Lower lobe of right lung (tissue), 2 donors: ENCODE measurements at places on chromosomes 16 and 17.

DNA sequence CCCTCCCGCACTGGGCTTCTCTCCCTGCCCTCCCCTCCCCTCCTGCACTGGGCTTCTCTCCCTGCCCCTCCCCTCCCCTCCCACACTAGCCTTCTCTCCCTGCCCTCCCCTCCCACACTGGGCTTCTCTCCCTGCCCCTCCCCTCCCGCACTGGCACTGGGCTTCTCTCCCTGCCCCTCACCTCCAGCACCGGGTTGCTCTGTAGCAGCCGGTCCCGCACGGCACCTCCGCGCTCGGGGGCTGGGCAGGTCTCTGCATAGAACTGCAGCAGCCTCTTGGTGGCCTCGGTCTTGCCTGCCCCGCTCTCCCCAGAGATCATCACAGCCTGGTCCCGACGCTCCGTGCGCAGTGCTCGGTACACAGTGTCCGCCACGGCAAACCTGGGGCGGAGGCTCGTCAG lies 9.8 kb downstream of the MYO1C start:
- no peak for DNase-seq

GRCh38 chr17:45230410-45230786 lies 8.7 kb downstream of the FMNL1 start:
- no peak for DNase-seq

- no peak for DNase-seq
Observed at GRCh38 chr16:3857189-3858043, 23.1 kb downstream of the CREBBP start.

GRCh38 chr16:75495076-75495674 lies at the start of gene CHST6:
Gene CHST6 (minus strand): TSS chr16:75495441. CDS start chr16:75479828, 15,613 bp downstream.
- no peak for DNase-seq

- DNase-seq: no peak
Observed at GRCh38 chr17:44827863-44828262, 2.2 kb downstream of the GJC1 start.

GRCh38 chr16:80500961-80501525 lies 39.8 kb upstream of the DYNLRB2 start:
- DNase-seq: no peak

- no peak for DNase-seq
Observed at GRCh38 chr16:27786923-27787625, 237.1 kb downstream of the KATNIP start.

GRCh38 chr17:15422392-15422965 lies 44.9 kb downstream of the CDRT4 start:
- no peak for DNase-seq
